WTC11 (cell line): ENCODE measurements at places on chromosomes 7 and 10.

- no peak for DNase-seq
These were observed 8.3 kb upstream of the DLX6 start for GRCh38 chr7:96996958-96997511.

GRCh38 chr7:126525906-126526305 is 726.8 kb downstream of the GRM8 start:
- DNase-seq, result no peak

- no peak for DNase-seq
These were observed 207.3 kb upstream of the BMPER start for GRCh38 chr7:33698041-33698440.

DNA sequence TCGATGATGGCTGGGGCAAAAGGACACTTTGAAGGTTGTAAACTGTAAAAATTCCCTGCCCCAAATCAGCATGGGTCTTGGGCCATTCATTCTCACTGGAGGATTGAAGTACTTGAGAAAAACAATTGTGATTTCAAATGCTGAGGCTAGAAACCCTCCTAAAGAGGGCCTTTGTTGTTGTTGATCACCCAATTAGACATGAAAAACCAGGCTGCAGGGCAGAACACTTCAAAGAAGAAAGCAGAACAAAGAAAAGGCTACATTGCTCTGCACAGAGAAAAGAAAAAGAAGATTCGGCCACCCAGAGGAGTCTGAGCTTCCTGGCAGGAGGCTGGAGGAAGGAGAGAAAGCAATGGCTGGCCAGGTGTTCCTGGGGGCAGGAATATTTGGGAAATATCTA is 143.1 kb downstream of the NPY start:
- no peak for DNase-seq
